Activated CD4-positive, alpha-beta T cell treated with anti-CD3 and anti-CD28 coated beads for 1 hour (primary cell): ENCODE measurements at places on chromosomes 4 and X.

DNA sequence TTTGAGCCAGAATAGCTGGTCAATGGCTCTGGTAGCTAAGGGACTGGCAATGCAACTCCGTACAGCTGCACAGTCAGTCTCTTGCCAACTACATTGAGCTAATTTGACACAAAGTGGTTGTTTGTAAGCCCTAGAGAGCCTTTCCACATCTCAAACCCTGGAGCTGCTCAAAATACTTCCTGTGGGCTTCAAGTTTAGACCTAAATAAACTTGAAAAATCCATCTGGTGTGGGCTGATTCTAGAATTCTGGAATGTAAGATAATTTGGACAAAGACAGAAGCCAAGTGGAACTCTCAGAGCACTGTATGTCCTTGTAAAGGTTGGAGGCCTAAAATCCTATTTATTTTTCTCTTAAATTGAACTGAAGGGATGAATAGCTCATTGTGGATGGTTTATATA, 380.8 kb downstream of the SPRY1 start:
- no peak for DNase-seq

GRCh38 chr4:111330786-111331185, 707.9 kb upstream of the PITX2 start:
- no peak for DNase-seq

GRCh38 chrX:150143721-150144440, 205.6 kb upstream of the EOLA2 start:
- no peak for DNase-seq

DNA sequence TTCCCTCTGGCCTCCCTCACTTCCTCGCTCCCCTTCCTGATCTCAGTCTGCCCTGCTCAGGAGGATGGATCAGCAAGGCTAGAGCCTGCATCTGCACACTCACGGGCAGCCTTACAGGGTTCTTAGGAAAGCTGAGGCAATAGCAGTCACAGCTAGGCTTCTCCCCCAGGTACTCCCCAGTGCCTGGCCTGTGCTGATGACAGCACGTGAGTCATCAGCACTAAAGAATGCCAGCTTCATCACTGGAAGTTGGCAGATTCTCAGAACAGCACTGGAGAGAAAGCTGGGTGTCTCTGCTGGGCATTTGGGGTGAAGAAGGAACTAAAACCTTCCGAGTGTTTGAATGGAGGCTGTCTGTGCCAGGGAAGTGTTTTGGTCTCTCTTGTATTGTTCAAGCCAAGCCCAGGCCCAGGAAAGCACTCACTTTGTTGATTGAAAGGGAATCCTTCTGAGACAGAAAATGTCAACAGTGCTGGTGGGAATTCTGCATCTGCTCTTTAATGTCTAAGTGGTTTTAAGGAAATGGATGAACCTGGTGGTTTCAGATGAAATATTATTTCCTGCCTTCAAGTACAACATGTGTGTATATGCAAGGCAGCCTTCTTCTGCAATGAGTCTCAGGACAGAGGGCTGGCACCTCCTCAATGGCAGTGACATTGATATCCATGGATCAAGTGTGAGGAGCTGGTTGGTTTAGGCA, 73.0 kb upstream of the SCOC start:
- no peak for DNase-seq

GRCh38 chr4:77078401-77078800, 2.6 kb upstream of the CCNI start:
- no peak for DNase-seq

DNA sequence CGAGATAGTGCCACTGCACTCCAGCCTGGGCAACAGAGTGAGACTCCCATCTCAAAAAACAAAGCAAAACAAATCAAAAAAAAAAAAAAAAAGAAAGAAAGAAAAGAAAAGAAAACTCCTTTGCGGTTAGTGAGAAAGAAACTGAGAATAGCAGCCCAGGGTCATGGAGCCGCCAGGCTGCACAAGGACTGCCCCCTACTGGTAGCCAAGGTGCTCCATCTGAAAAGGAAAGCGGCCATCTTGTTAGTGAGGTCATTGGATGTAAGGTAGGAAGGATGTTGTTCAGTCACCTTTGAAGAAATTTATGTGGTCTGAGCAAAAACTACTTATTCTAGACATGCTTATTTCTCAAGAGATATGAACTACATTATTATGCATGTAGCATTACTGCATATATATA, 660.6 kb upstream of the TENM3 start:
- no peak for DNase-seq

- DNase-seq = no peak
These were observed 36.6 kb downstream of the MAP7D3 start for GRCh38 chrX:136214551-136214950.

DNA sequence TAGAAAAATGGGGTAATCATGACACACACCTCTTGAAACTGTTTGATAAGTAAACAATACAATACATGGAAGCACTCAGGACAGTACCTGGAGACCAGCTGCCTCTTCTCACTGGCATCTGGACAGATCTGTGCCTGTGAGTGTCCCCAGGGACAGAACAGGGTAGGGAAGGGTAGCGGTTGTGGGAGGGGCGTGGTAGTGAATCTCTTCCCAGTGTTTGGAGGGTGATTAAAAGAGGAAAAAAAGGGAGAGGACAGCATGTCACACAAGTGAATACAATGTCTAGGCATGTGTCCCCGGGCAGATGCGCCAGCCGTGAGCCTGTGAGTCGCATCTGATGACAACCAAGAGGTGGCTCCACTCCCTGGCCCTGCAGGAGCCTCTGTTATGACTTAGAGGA, 138.8 kb upstream of the MSX1 start:
- DNase-seq = no peak

- DNase-seq = no peak
These were observed 245.2 kb upstream of the SMIM31 start for GRCh38 chr4:164508771-164509170.

- DNase-seq = no peak
These were observed 171.6 kb downstream of the PCDH10 start for GRCh38 chr4:133320576-133321170.

DNA sequence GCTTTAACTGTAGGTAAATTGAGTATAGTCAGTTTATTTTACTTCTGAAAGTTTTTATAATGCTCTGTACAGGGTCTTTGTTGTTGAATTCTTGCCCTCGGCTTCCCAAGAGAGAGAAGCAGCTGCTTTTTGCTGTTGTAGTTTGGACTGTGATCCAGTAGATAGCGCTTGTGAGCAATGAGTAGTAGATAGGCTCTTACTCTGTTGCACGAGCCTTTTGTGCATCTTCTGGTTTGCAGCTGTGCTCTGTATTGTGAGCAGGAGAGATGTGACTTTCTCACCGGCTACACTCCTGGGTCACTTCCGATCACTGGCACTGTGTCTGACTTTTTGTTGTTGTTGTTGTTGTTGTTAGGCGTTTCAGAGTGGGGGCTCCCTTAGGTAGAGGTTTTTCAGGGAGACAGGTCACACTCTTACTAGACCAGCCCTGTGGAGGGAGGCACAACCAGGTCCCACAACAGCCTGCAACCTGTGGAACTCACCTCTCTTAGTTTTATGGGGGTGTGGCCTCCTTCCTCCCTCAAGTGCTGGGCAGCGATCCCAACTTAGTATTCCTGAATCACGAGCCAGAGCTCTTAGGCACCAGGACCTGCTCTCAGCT, 822.1 kb upstream of the GALNTL6 start:
- no peak for DNase-seq

DNA sequence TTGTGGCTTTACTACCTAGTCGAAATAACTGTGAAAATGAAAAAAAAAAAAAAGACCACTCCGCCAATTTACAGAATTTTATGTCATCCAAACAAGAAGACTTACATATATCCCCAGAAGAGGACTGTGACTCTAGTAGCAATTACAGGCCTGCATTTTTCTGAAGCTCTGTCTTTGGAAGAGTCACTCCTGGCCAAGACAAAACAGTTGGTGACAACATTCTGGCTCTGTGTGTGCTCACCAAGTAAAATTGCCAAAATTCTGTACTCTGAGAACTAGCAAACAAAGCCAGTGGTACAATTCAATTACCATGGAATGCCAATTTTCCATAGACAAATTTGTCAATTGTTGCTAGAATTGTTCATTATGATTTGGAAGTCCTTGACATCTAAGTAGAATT, 311.1 kb downstream of the PDGFC start:
- no peak for DNase-seq

DNA sequence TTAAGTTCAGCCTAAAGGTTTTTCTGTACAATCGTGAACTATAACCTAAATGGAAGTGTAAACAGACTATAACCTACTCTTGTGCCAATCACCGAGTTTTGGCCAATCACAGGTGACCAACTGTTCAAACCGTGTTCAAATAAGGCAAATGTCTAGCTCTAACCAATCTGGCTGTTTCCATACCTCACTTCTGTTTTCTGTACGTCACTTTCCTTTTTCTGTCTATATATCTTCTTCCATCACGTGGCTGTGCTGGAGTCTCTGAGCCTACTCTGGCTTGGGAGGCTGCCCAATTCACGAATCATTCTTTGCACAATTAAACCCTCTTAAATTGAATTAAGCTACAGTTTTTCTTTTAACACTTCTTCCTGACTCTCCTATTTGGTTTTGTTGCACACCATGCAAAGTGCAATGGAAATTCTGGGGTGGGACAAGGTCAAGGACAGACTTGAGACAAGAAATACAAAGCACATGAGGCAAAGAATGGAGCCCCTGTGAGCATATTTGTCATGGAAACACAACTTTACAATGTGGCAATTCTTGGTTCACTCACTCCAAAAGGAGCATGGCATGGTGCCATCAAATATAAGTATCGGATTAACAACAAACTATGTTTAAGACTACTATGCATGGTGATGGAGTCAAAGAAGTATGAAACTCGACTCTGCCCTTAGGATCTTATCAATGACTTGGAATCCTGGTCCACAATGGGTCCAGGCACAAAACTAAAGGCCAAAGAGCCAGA, 115.7 kb upstream of the FAM9B start:
- DNase-seq = no peak

- no peak for DNase-seq
These were observed 184.9 kb upstream of the WDFY3 start for GRCh38 chr4:85151371-85151770.

DNA sequence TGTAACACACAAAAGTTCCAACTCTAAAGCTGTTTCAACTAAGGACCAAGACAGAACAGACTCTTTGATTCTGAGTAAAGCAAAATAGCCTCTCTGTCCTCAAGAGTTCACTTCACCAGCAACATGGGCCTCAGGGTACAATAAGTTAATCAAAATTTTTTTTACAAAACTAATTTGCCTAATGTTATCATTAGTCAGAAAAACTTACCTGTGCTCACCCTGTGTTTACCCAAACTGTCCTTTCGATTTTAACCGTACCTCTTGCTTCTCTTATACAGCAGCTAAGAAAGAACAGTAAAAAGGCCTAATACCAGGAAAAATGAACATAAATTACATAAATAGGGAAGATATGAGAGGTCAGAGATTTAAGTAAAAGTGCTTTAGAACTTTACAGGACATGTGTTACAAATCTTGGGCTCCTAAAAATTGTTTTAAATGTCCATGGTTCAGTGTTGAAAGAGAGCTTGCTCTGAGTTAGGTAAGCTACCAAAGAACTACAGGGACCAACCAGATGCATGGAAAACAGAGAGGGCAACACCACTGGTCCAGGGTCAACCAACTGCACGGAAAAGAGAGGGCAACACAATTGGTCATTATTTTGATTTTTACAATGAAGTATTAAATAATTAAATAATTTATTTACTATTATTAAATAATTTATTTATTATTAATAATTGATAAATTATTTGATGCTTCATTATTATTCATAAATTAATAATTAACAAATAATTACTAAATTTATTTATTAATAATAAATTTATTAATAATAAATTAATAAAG, 73.1 kb downstream of the FAT1 start:
- DNase-seq = no peak

DNA sequence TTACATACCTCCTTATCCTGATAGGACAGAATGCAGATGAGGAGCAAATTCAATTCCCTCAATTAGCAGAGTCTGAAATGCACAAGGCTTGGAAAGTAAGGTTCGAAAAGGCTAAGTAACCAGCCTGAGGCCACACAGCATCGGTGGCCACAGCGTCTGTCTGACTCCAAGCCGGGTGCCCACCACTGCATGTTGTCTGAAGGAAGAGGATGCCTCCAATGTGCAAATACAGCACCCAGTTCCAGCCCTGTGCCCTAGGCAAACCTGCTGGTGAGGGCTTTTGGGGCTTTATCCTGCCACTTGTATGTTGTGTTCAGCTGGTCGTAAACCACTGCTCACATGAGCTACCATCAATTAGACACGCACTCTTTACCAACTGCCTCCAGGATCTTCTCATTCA, 48.6 kb upstream of the PPP2R2C start:
- DNase-seq = no peak

GRCh38 chr4:78423790-78424189, 127.8 kb upstream of the ANXA3 start:
- DNase-seq = no peak

DNA sequence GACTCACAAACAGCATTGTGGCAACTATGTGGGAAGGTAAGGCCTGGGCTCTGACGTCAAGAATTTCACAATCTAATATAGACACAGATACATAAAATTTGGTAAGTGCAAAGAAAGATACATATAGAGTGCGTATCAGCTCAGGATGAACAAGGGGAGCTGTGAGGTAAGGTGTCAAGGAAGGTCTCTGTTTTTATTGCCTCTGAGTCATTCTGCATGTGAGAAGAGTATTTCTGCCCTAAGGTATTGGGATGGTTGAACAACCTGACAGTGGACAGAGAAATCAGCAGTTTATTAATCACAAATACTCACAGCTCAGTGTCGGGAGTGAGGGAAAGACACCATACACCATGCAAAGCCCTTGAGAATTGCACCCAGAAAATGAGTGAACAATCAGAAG, 89.8 kb downstream of the COMMD8 start:
- no peak for DNase-seq

- DNase-seq = no peak
These were observed 77.2 kb downstream of the SH3KBP1 start for GRCh38 chrX:19810006-19810774.

DNA sequence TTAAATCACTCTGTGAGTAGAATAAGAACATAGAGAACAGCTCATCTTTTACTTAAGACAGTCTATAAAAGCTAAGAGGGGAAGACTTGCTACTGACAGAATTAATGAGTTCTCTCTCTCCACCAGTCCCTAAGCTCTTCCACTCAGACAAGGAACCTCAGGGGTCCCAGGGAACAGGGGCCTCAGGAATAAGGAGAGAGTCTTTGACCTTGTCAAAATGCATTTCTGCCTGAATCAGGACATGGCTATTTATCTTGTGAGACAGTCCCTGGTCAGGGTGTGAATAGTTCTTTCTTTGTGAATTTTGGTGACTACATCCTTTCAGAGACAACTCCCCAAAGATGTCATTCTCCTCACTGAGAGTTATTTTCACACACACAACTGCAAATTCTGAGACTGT, 218.7 kb upstream of the HS3ST1 start:
- no peak for DNase-seq

GRCh38 chr4:5824635-5825034, 68.3 kb downstream of the CRMP1 start:
- no peak for DNase-seq
